ENCODE measurements at places on chromosomes 11 and 22. TPM values are rescaled to one million over a fixed set of nuclear protein-coding genes. Genes with fewer than 3 reads are reported as not detected.

Gene APOA4
- not detected for total RNA-seq

DNA sequence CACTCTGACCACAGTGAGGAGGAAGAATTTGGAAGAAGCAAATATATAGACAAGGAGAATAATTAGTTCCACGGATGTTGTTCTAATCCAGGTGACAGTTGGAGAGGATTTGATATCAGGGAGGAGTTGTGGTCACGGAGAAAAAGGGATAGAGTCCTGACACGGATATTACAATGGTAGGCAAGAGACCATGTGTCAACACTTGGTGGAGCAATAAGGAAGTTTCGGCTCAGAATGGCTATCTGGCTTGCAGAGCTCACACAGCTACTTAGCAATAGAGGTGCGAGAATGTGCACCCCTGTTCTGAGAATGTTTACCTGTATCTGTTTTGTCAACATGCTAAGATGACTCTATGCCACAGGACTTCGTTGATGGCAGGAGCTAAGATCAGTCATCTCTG lies 10.4 kb upstream of the OR9Q2 start:
- no peak for DNase-seq

Gene CDON
- total RNA-seq = 1.7 TPM

Gene INS
- not detected for total RNA-seq

GRCh38 chr11:93080146-93080759 lies 110.8 kb downstream of the MTNR1B start:
- DNase-seq = no peak

Gene LAMTOR1
- 77.3 TPM for total RNA-seq

DNA sequence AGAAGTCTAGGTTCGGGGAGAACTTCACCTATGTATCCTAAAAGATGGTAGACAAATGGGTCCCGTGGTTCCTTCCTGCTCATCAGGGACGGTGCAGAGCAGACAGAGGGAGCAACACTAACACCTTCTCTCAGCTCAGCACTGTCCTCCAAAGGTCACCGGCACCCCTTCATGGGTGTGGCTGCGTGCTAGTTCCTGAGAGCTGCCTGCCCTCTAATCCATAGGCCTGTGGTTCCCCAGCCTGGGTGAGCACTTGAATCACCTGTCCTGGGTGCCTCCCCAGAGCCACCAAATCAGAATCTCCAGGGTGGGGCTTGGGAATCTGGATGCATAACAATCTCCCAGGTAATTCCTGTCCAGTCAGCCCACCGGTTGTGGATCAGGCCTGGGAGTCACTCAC lies 113.9 kb upstream of the TMEM45B start:
- DNase-seq = no peak

DNA sequence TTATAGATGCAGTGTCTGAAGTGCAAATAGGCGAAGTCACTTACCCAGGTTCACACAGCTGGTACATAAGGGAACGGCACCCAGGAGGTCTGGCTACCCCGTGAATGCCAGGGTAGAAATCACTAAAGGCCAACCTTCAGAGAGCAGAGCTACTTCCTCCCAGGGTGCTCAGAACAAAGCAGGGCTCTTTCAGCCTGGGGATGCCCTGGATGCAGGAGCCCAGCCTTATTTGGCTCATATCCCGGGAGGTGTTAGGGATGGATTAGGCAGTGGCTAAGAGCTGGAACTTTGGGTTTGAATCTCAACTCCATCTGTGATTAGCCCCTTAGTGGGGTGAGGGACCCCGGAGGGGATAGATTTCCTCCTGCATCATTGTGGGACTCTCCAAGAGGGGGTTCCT lies 33.1 kb upstream of the ASPHD2 start:
- DNase-seq = no peak

- no peak for DNase-seq
These were observed 14.9 kb upstream of the FXYD2 start for GRCh38 chr11:117839380-117839881.

Gene SLC22A9
- total RNA-seq = not detected

GRCh38 chr11:118933486-118933885 lies 7.8 kb upstream of the BCL9L start:
- no peak for DNase-seq

Gene SEC14L3
- total RNA-seq = not detected

Gene LINC01488
- total RNA-seq = not detected

Gene ANKK1
- total RNA-seq = 0.57 TPM

Gene NPTXR
- total RNA-seq = 6.3 TPM

Gene OR52N2
- total RNA-seq = not detected

GRCh38 chr22:17429516-17429915 lies 60.3 kb downstream of the CECR2 start:
- no peak for DNase-seq

GRCh38 chr22:45997777-45998637 lies 21.0 kb upstream of the WNT7B start:
- DNase-seq = no peak

GRCh38 chr22:25161017-25161915 lies 38.4 kb upstream of the CRYBB3 start:
- DNase-seq = no peak

GRCh38 chr22:20019661-20020532 lies 1.0 kb upstream of the TANGO2 start:
- peak; percentile 45 for DNase-seq

- no peak for DNase-seq
These were observed 1.2 kb downstream of the TSPAN32 start for GRCh38 chr11:2302896-2303626.

DNA sequence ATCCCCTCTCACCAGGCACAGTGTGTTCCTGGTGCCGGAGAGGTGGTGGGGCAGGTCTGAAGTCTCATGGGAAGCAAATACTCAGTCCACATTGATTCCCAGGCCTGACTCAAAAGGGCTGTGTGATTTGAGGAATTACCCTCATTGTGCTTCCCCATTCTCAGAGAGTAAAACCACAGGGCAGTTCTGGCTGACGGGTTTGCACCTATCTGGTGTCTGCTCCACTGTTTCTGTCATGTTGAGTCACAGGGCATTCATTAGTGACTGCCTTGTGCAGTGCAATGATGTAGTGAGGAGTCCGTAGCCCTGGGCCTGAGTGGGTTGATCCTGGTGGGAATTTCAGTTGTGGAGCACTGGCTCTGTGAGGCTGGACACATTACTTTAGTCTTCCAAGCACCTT lies 85.2 kb upstream of the ARHGAP20 start:
- no peak for DNase-seq

- DNase-seq = no peak
These were observed 22.8 kb downstream of the MRPL16 start for GRCh38 chr11:59787816-59788215.

- DNase-seq = no peak
These were observed 36.7 kb downstream of the TPBGL start for GRCh38 chr11:75277211-75277805.

Gene TCN2
- 0.11 TPM for total RNA-seq

GRCh38 chr11:134853992-134854991 lies 442.2 kb upstream of the B3GAT1 start:
- no peak for DNase-seq

GRCh38 chr22:40426594-40427333 lies 56.4 kb downstream of the SGSM3 start:
- DNase-seq = no peak

DNA sequence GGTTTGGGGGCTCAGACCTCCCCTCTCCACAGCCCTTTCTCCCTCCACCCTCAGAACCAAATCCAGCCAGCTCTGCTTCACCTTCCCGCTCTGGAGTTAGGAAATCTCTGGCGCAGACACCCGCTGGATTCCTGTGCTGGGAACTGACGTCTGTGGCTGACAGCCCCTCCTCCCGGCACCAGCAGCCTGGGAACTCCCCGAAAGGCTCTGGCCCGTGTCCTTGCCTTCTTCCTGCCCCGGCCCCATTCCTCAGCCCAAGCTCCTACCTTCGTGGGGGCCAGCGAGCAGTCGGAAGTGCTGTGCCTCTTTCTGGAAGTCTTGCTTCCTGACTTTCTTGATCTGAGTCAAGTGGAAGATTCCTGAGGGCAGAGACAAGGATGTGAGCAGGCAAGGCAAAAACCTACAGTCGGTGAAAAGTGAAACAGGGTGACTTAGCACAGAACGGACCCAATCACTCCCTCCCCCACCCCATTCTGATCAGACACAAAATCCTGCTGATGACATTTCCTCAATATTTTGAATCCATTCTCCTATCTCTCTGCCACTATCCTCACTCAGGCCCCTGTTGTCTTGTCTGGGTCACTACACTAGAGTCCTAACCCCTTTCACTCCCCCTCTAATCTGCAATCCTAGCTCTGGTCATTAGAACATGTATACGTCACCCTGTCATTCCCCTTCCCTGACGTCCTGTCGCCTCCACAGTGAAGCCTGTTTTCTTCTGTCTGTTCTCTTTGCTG lies 34.1 kb downstream of the CHRDL2 start:
- no peak for DNase-seq

DNA sequence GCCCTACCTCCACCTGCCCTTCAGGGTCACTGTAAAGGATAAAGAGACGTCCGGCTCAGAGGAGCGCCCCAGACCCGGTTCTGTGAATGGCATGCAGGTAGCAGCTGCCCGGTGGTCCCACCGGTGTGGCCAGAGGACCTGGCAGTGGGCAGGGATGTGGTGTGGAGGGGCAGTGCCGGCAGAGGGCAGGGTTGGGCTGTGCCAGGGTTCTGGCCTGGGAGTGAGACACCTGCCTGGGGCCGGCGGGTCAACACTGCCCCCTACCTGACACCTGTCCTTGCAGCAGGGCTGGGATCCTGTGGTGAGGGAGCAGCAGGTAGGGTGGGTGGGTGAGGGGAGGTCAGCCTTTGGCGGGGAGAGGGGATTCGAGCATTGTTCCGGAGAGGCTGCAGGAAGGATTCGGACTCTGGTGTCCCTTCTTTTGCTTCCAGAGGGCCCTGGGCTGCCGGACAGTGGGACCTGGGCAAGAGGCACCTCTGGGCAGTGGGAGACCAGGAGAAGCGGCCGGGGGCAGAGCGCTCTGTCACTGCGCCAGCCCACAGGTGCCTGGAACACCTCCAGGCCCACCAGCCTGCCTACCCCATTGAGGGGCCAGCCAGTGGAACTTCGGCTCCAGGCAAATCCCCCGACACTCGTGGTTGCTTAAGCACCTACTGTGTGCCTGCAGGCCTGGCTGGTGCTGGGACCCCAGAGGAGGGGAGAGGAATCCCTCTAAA lies 1.6 kb upstream of the PHLDA2 start:
- no peak for DNase-seq

GRCh38 chr22:40967111-40967760 lies 16.1 kb downstream of the RBX1 start:
- no peak for DNase-seq

DNA sequence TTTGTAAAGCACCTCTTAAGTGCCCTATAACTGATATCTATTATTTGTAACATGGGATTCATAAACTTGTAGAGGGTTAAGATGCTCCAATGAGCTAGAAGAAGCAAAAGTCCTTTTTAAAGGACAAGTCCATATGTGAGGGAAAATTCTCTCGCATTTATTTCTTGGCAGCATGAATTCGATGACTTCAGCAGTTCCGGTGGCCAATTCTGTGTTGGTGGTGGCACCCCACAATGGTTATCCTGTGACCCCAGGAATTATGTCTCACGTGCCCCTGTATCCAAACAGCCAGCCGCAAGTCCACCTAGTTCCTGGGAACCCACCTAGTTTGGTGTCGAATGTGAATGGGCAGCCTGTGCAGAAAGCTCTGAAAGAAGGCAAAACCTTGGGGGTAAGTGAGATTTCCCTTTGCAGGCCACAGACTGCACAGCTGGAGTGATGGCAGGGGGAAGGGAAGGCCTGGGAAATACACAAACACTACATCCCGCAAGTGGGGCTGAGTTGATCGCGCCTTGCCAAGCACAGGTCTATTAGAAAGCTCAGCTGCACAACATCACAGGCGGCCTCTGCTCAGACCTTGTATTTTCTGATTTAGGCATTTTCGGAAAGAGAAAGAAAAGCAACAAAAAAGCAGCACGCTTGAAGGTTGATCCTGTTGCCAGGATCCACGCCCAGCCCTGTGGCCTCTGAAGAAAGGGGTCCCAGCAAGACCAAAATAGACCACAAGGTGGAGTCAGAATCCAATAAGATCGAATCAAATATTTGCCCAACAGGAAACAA lies 1.5 kb downstream of the MS4A8 start:
- DNase-seq = no peak

DNA sequence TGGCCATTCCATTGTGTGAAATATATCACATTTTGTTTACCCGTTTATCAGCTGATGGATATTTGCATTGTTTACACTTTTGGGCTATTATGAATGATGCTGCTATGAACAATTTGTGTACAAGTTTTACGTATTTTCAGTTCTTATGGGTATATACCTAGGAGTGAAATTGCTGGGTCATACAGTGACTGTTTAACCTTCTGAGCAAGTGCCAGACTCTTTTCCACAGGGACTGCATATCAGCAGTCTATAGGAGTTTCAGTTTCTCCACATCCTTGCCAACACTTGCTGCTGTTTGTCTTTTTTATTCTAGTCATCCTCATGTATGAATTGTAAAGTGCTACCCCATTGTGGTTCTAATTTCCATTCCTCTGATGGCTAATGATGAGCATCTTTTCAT lies 108.2 kb downstream of the EMSY start:
- DNase-seq = no peak

DNA sequence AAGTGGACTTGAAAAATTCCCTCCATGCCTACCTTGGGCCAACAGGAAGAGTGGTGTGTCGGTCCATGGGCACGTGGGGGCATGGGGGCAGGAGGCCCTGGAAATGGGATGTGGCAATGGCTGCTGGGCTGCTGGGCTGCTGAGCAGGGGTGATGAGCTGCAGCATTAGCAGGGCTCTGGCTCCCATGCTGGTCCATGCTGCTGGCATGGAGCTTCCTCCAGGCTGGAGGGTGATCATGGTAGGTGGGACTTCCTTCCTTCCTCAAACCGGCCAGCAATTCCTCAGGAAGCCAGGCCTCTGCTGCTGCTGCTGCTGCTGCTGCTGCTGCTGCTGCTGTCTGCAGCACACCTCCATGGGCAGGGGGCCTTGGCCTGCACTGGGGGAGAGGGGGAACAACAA lies 4.3 kb downstream of the RGL4 start:
- DNase-seq = no peak

Gene RRM1
- total RNA-seq = 198 TPM

Gene AMOTL1
- 0.78 TPM for total RNA-seq

DNA sequence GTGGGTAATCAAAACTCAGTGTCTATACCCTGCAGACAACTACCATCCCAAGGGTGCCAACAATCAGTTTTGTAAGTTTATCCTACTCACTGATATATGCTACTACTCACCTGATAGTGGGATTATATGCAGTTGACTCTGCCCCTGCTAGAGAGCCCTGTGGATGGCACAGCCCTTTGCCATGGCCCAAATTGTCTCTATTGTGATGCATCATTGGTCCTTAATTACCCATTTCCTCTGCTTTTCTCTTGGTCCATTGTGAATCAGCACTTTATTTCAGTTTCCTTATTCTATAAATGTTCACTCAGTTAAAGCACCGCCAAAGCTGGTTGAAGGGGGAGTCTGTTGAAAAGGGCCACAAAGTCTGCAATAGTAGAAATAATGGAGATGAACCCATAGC lies 42.3 kb downstream of the PLAAT5 start:
- DNase-seq = no peak

Gene KRTAP5-11
- not detected for total RNA-seq

GRCh38 chr22:39309364-39309861 lies 10.0 kb downstream of the RPL3 start:
- DNase-seq = no peak

Gene SNX19
- 41.2 TPM for total RNA-seq

Measured in CD8-positive, alpha-beta memory T cell (primary cell).